ENCODE measurements at places on chromosomes 11 and 22.

GRCh38 chr11:79039122-79039521 is 401.7 kb downstream of the TENM4 start:
- DNase-seq = no peak

DNA sequence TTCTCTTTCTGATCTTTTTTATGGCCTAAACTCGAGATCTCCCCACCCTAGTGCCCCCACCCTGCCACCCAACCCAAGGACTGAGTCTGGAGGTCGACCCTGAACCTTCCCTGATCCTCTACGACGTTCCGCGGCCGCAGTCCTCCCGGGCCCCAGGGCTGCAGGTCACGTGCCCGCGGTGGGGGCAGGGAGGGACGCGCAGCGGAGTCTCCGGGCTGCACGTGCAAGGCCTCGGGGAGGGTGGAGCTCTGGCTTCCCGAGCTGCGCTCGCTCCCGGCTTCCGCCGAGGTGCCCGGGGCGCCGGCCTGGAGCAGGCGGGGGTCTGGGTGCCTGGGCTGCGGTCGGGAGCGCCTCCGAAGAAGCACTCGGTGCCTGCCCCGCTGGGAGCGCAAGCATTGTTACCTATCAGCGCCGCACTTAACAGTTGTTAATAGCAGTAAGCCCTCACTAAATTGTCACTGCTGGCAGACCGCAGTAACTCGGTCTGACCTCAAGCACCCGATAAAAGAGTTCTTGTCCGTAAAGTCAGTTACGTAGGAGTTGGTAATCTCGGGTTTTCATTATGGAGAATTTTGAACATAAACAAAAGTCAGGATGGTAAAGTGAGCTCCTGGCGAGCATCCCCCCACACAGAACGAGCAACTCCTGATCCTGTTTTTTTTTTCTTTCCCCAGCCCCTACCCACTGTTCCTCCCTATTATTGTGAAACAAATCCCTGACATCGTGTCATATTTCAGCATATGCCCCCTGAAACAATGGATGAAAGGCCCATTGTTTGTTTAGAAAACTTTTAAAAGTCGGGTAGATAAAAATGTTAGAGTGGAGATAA is 69.7 kb upstream of the EP300 start:
- peak; percentile 75 for DNase-seq

GRCh38 chr11:10758957-10759356 is 7.9 kb downstream of the CTR9 start:
- no peak for DNase-seq

GRCh38 chr11:72553706-72554105 is 119.4 kb upstream of the CLPB start:
- peak; percentile 15 for DNase-seq

GRCh38 chr22:29994027-29994715 is 86.1 kb upstream of the HORMAD2 start:
- DNase-seq = peak; percentile 21

DNA sequence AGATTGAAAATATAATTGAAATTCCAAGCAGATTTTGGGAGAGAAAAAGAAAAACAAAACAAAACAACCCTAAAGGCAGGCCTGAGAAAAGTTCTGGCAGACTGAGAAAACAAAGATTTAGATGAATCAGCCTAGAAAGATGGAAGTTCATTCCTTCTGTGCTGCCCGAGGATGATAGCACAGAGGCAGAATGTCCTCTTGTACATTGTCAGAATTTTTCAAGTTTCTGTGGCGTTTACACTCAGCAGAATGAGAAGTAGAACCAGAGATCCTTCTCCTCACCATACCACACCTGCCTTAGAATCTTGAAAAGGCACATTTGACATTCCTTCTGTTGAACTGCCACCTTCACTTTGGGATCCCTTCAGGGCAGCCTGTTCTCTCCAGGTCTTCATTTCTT is 62.5 kb upstream of the IZUMO1R start:
- DNase-seq = no peak

DNA sequence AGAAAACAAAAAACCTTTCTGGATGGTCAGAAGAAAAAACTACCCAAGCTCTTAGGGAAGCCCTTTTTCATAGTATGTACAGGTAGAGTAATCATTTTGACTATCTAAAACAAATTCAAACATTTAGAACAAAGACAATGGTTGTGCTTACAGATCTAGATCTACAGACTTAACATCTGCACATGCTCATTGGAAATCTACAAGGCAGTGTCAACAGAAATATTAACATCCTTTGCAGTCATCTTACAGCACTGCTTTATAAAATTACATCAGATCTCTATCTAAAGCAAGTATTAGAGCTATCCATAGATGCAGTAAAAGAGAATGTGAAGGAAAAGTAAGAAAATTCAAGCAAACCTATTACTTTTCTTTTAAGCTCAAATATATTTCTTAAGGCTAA is 110.3 kb downstream of the CADM1 start:
- no peak for DNase-seq

DNA sequence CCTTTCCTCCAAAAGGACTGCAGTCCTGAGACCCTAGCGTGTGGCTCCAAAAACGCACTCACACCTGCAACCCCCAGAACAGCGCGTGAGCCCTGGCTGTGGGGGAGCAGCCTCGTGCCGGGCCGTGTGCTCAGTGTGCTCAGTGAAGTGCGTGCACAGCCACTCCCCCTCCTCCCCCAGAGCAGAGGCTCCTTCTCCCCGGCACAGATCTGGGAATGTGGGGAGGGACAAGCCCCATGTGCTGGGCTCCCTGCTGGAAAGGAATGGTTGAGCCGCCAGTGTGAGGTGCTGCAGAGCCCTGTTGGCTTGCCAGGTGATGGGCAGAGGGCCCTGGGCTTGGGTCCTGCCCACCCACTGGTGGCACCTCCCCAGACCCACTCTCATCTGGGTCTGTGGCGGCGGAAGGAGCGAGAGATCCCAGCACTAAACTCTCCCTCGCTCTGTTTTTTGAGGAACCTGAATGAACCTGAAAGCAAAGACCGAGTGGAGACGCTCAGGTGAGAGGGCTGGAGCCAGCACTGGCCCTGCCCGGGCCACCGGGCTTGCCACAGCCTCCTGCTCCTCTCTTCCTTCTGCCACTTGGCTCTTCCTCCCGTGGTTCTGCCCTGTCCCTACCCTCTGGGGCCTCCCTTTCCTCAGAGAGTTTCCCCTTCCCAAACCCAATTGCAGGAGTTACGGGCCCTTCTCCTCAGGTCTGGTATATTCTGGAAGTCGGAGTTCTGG is 9.0 kb downstream of the RCOR2 start:
- DNase-seq = no peak

DNA sequence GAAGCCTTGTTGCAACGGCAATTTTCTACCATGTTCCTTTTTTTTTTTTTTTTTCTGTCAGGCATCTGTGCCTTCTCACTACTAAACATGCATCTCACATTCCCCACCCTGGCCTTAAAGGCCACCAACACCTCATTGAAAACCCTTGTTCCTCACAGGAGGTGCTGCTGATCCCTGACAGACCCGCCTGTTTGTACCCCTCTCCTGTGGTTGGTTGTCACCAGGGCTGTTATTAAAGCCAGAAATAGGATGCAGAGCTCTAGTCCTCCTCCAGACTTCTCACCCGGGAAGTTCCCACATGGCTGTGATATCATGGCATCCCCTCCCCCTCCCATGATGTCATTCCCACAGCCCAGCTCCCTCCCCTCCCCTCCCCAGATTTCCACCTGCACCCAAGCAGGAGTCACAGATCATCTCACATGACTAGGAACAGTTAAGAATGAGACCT is 302.8 kb upstream of the NCAM1 start:
- DNase-seq = no peak

DNA sequence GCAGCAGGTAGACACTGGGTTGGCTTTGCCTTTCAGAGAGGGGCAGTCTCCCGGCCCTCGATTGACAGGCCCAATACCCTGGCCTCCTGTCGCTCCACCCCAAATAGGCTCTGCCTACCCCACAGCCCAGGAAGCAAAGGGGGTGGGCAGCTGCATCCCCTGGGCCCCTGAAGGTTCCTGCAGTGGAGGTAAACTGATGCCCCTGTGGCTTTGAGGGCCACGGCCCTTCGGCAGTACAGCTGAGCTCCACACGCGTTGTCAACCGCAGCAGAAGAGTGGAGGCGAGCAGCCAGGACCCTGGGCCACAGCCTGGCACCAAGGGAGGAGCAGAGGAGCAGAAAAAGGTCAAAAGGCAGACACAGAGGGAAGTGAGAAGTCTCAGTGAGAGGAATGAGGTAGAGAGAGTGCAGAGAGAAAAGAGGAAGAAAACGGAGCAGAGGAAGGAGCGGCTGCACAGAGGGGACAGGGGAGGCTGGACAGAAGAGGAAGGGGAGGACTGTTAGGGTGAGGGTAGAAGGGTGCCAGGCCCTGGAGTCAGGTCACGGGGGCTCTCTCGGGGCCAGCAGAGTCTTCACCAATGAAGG is 64.0 kb downstream of the SLC22A12 start:
- DNase-seq = no peak

DNA sequence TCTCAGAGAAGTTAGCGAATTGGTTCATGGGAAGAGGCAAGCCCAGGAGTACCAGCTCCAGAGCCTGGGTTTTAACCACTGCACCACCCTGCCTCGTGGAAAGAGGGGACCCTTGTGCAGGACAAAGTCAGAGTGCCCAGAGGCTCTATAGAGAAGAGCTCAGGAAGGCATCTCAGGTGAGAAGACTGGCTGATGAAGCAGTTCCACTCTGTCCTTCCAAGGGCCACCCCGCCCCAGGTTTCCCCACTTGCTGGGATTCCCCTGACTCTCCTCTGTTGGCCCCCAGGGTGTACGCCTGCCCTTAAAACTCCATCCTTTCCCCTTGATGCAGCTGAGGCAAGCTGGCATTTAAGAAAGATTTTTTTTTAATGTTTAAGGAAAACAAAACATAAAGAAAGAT is 265.8 kb downstream of the BUD13 start:
- no peak for DNase-seq

- no peak for DNase-seq
These were observed 342.8 kb downstream of the CTTN start for GRCh38 chr11:70741085-70741484.

DNA sequence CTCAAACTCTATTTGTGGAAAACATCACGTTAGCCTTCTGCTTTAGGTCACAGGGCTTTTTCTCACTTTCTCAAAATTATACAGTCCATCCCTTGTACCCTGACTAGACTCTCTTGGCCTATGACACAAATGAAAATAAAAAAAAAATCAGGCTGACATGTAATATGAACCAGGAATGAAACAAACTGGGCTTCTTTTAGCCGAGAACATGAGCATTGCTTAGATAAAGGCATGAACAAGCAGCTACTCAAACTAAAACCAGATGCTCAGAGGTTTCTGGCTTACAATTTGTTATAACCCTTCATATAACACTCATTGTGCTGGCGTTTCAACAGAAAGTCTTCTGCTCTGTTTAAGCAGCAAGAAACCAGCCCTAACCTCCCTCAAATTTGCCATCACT is 265.5 kb upstream of the NARS2 start:
- no peak for DNase-seq

DNA sequence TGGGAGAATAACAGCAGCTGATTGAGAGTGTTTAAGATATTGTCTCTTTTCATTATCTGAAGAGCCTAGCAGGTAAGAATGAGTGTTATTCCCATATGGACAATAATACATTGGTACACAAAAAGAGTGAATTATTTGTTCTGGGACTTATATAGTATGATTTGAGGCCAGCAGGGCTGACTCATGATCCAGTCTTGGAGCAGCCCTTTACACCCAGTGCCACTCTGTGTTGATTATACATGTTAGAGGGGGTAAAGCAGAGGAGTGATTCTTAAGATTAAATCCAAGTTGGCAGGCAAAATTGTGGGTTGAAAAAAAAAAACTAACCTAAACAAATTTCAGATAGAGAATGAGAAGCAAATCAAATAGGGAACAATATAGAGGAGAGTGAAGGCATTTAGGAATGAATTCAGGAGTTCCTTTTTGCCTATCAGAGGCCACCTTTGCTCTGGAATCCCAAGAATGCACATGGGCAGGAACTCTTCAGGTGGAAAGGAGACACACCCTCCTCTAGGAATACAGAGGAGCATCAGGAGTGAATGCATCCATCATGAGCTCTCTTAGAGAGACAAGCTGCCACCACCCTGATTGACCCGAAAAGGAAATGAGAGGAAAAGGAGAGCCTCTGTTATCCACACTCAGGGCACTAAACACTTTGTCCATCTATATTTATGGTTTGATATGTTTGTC is 19.2 kb upstream of the MRGPRX1 start:
- no peak for DNase-seq

DNA sequence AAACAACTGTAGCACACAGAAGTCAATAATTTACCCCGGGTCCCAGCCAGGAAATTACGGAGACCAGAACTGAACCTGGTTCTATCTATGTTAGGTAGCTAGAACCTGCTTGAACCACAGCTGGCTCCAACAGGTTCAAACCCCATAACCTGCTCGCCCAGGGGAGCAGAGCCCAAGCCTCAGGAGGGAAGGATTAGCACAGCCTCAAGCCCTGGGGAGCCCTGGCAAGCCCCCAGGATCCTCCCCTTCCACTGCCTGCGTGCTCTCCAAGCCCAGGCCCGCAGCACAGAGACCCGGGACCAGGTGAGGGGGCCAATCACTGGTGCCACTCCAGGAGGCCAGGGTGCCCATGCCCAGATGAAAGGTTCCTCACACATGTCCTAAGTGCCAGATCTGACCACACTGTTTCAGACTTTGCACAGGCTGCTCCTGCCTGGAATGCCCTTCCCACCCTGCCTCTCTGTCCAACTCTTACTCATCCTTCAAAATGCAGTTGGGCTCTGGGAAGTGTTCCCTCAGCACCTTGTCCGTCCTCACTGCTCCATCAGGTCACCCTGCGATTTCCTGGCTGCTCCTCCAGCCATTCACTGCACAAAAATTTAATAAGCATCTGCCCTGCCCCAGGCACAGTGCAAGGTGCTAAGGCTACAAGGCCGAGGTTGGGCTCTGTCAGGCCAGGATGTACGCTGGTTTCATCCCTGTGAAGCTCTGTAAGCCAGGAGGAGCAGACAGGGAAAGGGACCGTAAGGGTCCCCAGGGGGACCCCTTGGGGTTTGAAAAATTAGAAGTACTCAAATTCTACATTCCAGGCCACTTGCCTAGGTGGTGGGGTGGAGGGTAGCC is 32.2 kb downstream of the ARRB1 start:
- DNase-seq = no peak

- no peak for DNase-seq
These were observed 13.3 kb downstream of the B3GAT1 start for GRCh38 chr11:134398644-134399292.

DNA sequence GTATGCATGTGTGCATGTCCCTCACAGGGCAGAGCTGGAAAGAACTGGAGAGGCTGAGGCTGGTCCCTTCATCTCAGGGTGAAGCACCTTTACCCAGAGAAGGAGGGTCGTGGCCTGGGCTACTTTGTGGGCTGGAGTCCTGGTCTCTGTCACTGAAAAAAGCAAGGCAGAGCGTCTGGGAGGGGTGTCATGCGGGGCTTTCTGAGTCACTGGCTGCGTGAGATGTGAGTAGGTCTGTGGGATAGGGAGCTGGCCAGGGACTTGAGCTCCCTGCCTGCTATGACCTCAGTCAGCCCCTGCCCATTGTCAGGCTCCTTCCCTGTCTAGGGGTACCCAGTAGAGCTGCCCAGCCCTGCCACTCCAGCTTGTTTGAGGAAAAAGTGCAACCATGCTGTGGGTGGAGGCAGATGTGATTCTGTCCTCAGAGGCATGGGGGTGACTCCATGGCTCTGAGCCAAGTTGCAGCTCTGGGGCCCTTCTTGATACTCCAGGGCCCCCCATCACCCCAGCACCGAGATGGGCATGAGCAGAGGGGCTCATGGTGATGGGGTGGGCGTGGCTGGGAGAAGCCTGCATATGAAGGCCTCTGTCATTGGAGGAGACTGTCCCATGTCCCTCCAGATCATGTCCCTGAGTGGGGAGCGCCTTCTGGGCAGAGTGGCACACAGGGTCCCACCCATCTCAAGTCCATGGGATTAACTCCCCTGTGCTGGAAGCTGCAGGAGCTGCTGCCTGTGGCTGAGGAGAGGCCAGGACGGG is 27.8 kb downstream of the KCNQ1 start:
- DNase-seq = no peak

GRCh38 chr11:109073032-109073822 is 348.8 kb upstream of the C11orf87 start:
- DNase-seq = no peak
